ENCODE measurements at places on chromosomes 4 and X. TPM values are rescaled to one million over a fixed set of nuclear protein-coding genes. Genes with fewer than 3 reads are reported as not detected.

RENBP gene
- total RNA-seq, result 12.8 TPM

FGD1 gene
- total RNA-seq, result 0.21 TPM

HERC6 gene
- total RNA-seq, result 6.0 TPM

CPZ gene
- total RNA-seq, result not detected

Measured in activated T-helper 1 cell treated with anti-CD3 and anti-CD28 coated beads, Interleukin-12 subunit alpha, Interleukin-12 subunit beta, Interleukin-2, Interleukin-4 antibody, amounts not matched to agents 30 ng/mL and 10 ng/mL and 1 ng/mL, durations not matched to agents 14 hours and 24 hours and 36 hours (primary cell).